LHCN-M2 (cell line): ENCODE measurements at places on chromosomes 12 and 14. TPM values are rescaled to one million over a fixed set of nuclear protein-coding genes. Genes with fewer than 3 reads are reported as not detected.
A peak's percentile ranks its signal among the peaks of the same experiment; 100 is the strongest.

DNA sequence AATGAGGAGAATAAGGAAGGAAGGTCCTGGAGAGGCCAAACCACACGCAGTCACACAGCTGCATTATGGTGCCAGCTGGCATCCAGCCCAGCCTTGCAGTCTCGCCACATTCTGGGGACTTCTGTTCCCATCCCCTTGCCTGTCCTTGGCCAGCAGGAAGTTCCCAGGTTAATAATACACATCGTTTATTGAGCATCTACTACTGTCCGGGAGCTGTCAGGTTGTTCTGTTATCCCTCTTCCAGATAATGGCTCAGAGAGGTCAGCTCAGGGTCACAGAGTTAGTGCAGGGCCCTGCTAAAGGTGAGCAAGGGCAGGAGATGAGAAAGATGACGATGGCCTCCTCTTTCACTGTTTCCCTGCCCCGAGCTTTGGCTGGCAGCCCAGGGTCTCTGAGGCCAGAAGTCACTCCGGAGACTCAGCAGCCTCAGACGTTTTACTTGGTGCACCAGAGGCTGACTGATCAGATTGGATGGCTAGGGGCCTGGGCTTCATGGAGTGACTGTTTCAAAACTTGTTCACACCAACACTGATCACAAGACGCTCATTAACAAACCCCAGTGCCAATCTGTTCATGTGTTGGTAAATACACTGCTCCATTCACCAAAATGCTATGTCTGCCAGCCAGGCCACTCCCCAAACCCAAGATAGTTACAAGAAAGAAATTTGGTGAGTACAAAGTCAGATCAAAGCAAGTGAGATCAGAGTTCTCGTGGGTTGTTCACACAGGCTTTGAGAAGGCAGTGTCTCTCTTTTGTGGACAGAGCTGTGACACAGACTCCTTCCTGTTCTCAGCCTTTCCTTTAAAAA is 79.2 kb downstream of the B4GALNT3 start:
- DNase-seq, result peak; percentile 69

GRCh38 chr14:20278414-20278813 is 27.3 kb downstream of the TTC5 start:
- peak; percentile 22 for DNase-seq

- DNase-seq, result no peak
Measured at GRCh38 chr12:60144395-60144794, 548.6 kb downstream of the SLC16A7 start.

DNA sequence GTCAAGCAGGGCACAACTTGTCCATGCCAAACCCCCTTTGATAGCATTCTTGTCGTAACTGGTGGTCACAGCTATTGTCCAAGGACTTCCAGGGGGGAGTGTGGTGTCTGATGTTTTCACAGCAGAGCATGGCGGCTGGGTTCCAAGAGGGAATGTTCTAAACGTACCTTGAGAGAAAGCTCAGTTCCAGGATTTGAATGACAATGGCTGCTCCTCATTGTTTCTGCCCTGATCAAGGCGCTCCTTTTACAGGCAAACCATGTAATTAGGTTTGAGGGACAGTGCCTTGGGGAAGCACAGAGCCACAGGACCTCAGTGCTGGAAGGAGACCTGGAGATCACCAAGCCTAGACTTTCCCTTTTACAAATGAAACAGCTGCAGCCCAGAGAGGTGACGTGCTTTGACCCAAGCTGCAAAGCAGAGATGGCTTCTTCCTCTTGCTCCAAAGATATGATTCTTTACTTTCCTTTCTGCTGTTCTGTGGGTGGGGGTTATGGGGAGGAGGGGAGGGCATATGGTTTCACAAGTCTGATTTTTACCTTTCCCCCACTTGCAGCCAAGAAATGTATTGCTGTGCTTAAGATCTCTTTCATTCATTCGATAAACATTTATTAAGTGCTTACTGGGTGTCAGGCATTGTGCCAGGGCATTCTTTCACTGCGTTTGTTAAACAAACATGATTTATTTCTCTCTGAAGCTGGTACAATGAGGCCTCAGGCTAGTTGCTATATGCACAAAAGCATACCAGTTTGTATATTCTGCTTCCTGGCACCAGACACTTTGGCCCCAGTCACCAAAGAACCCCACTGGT is 172.8 kb downstream of the KTN1 start:
- no peak for DNase-seq

DNA sequence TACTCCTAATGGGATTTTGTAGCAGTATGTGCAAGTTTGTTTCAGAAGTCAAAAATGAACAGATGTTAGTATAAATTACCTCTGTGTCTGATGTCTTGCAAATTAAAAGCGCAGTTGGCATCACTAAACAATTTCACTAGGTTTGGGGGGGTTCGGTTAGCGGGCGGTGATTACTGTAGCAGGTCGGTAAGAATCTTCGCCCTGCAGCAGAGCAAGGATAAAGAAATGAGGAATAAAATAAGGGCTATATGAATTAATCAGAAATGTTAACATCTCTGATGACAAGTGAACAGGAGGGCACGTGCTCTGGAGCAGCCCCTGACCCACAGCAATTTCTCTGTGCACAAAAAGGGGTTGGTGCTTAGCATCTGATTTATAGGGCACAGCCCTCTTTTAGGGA is 43.6 kb upstream of the VSX2 start:
- DNase-seq, result no peak

GRCh38 chr12:61667676-61668075 is 592.5 kb upstream of the USP15 start:
- DNase-seq, result no peak

- no peak for DNase-seq
Measured at GRCh38 chr12:24888813-24889212, 60.1 kb downstream of the BCAT1 start.

DNA sequence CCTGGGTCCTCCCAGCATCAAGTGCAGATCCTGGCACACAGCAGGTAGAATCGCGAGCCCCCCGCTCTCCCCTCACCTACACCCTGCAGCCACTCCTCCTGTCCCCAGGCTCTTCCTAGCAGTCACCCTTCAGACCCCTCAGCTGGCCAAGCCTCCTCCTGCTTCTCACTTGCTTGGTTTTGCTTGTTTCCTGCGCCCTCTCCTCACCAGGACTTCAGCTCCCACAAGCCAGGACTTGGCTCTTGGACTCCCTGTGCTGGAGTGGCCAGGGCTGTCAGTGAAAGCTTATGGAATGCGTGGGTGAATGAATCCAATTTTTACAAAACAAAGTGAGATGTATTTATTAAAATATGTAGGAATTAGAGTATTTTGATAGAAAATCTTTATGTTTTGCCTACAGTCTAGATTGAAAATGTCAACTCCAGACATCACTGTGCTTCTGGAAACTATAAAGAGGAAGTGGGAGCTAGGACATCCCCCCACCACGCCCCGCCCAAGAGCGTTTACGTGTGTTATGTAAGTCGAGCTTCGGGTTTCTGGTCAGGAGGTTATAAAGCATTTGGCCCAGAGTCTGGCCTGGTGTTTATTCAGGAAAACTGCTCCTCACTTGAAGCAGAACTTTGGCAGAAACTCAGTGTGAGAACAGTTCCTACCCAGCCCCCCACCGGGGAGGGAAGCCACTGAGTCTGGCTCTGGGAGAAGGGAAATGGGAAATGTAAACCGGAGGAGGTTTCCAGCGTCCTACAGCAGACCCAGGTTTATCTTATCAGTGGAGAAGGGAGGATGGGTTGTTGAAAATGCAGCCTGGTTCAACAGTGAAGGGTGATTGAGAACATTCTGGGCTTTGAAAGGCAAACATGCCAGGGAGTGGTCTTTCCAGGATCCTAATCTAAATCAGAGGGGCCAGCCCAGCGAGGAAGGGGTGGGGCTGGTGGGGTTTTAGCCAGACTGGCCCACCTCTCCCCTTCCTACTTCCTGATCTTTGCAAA is 8.8 kb downstream of the ALDH2 start:
- DNase-seq, result peak; percentile 42

- DNase-seq, result peak; percentile 82
Measured at GRCh38 chr14:54686219-54686870, 119.4 kb downstream of the SAMD4A start.

The COCH gene
- 0.40 and 1.5 TPM in 2 replicates for total RNA-seq

The CHPT1 gene
- 28.2 and 34.2 TPM in 2 replicates for total RNA-seq

The GYS2 gene
- 0.06 TPM in 1 of 2 replicates, not detected in the other for total RNA-seq

The ENDOU gene
- total RNA-seq, result 0.51 and 0.63 TPM in 2 replicates
